ENCODE measurements at places on chromosomes 13 and 19.

- DNase-seq: no peak
Observed at GRCh38 chr13:76610819-76611415, 275.3 kb downstream of the KCTD12 start.

- DNase-seq: no peak
Observed at GRCh38 chr13:45852494-45852893, 941 bp upstream of the SIAH3 start.

GRCh38 chr19:40304306-40304705 is 19.2 kb upstream of the AKT2 start:
- DNase-seq: no peak

- no peak for DNase-seq
Observed at GRCh38 chr19:10712754-10713153, 5.1 kb upstream of the DNM2 start.

DNA sequence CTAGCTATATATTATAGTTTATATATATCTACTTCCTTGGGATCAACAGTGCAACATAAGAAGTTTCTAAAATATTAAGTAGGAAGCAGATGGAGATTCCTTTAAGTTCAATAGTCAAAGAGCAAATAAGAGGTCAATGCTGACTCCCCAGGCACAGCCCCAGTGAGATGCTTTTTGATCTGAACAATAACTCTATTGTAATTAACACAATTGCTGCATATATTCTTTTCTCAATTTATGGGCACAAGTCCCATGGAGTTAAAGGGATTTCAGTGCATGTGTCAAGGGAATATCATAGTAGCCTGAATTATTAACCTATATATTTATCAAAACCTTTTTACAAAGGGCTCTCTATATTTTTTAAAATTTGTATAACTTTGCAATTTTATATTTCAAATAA is 180.8 kb downstream of the SPRY2 start:
- no peak for DNase-seq

DNA sequence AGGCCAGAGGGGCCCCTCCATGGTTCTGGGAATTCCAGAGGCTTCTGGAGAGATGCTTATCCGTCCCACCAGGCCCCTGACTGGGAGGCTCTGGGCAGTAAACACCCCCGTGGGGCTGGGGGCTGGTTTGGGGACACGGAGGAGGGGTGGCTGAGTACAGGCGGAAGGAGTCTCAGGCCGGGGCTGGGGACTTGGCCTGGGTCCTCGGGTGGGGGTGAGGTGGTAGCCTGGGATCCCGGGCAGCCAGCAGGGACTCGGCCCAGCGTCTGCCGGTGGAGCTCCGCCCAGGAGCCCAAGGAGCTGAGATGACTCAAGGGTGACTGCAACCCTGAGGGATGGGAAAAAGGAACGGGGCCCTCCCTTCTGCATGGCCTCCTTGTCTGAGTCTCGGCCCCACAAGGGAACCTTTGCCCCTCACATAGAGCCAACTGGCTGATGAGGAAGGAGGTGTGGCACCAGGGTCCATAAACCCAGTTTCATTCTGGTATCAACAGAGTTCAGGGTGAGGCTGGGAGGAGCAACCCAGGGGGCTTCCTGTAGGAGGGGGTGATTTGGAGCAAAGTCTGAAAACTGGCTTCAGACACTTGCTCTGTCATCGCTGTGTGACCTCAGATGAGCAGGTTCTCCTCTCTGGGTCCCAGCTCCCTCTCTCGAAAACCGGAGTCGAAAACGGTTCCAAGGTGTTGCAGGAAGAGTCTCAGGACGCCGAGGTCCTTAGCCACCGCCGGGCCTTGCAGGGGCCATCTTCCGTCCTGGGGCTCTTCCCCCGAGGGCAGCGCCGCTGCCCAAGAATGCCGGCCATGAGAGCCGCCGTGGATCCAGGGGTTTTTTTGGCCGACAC is 809 bp downstream of the MISP start:
- DNase-seq: no peak
